ENCODE measurements at places on chromosomes 2 and 18.

- no peak for DNase-seq
Observed at GRCh38 chr2:101354420-101355311, 32.6 kb downstream of the CREG2 start.

DNA sequence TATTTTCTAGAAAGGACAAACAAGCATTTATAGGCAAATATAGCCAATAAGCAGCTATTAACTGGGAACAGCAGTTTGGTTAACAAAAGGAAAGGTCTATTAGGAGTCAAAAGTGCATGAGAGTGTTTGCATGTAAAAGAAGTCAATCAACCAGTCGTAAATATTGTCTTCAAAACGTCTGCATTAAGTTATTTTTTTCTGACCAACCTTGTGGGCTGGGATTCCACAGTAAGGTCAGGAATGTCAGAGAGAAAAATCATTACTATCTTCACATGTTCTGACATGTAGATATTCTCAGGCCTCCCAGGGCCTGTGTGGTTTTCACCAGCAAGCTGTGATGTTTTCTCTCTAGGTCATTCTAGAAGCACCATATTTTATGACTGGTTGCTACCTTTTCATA, 922.5 kb downstream of the SUCLG1 start:
- DNase-seq, result no peak

DNA sequence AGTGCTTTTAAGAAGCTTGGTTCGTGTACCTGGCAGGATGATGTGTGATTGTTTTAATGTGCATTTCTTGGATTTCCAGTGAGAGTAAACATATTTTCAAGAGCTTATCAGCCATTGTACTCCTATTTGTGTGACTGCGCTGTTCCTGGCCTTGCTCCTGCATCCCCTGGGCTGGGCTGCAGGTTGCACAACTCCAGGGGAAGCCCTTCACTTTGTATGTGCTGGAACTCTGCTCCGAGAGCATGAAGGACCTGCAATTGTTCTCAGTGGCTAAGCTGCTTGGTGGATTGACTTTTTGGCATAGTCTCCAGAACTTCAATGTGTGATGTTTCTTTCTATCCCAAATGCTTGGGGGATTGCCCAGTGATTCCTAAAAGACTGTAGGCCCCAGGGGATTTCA, 18.8 kb downstream of the ATP6V1C2 start:
- no peak for DNase-seq

GRCh38 chr2:119718501-119719260, 39.7 kb downstream of the TMEM177 start:
- no peak for DNase-seq

DNA sequence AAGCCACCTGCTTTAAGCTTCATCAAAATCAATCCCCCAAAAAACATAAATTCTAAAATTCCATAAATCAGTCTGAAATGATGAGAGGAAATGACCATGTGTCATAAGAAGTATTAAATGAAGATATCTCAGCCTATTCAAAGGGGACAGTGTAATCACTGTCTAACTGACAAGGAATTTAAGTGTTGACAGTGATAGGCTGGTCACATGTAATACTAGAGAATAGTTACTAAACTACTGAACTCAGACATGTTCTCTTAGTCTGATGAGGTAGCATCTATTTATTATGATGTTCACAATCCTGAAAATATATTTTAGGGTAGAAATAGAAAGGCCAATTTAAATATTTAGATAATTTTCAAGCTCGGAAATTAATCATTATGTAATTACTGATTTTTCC, 216.1 kb downstream of the L3MBTL4 start:
- no peak for DNase-seq

- no peak for DNase-seq
Observed at GRCh38 chr18:74040459-74041332, 106.9 kb downstream of the FBXO15 start.

- no peak for DNase-seq
Observed at GRCh38 chr2:151347906-151348305, 9.5 kb upstream of the TNFAIP6 start.

DNA sequence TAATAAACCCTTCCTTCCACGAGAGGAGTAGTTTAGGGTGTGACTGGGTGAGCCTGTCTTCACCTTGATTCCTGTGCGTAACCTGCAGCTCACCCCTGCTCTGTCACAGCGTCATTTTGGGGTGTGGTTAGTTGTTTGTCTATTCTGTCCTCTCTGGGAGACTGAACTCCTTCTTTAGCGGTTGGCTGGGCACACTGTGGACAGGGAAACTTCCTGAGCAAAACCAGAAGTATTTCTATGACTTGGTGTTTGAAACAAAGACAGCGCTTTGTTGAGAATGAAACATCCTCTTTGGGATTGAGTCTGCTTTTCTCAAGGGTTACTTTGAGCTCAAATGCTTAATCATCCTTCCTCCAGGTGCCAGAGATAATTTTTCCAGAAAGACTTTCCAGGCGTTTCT, 270.7 kb downstream of the HRH4 start:
- no peak for DNase-seq

DNA sequence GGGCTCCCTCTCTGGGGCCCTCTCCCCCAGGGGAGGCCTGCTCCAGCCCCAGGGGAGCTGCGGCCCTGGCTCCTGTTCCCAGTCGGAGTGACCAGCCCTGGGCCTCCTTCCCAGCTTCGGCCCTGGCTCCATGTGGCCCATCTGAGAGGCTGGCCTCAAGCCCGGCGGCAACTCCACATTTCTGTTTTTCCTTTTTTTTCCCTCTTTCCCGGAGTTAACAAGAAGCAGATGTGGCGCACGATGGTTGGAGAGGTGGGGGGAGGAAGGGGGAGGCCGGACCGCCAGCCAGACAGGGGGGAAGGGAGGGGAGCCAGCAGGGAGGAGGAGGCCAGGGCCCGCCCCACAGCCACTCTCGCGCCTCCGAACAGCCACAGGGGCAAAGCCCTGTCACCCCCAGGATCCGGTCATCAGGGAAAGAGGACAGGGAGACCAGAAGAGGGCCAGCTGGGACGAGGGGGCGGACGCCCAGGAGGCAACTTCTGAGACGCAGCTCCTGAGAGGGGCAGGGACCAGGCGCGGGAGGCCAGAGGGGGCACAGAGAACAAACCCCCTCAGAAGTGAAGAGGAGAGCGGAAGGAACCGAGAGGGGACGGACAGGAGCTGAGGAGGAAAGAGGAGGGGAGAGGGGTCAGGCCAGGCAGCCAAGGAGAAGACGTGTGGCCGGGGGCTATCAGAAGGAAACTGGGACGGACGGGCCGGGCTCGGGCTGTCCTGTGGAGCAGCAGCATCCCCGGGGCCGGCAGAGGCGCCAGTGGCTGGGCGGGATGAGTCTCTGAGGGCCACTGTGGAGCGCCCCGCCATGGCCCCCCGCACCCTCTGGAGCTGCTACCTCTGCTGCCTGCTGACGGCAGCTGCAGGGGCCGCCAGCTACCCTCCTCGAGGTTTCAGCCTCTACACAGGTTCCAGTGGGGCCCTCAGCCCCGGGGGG, at the start of gene EMILIN1:
TSS of gene EMILIN1 (plus strand) at position 349 of the 928 bp plus-strand sequence. CDS start at position 800, 451 bp downstream.
- DNase-seq, result no peak

DNA sequence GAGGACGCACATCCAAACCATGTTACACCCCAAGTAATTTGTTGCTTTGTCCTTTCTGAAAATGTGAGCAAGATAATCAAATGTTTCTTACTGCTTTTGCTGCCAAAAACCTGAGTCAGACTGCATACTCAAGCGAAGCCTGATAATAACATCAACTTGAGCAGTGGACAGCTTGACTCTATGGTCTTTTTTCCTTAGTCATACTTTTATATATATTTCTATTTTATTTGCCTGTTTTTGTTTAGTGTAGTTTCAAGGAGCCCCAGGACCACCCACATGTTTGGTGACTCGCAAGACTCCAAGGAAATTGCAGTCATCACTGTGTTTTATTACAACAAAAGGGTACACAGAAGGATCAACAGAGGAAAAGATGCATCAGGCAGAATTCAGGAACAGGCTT, 688.4 kb upstream of the PIK3C3 start:
- no peak for DNase-seq

DNA sequence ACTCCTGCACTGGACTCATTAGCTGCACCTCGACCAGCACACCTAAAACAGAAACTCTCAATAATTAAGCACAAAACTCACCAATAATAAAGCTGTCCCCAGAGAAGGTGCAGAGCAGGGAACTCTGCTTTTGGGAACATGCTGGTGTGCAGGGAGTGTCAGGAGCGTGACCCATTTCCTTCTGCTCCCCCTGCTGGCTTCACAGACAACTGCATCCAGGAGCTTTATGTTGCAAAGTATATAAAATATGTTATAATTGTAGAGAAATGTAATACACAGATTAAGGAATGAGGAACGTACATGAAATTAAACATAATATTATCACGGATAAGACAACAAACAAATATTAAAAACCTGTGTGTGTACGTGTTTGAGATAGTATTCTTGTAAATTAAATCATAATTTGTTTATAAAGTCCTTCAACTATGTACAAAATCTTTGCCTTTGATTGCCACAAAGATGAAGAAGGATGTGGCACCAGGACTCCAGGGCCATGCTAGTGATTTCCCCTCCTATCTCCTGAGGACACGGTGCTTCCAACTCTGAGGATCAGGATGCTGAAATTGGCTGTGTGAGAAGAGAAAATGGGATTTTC, 68.6 kb upstream of the MAL start:
- no peak for DNase-seq

- DNase-seq, result no peak
Observed at GRCh38 chr18:5106730-5107129, 90.3 kb downstream of the AKAIN1 start.

DNA sequence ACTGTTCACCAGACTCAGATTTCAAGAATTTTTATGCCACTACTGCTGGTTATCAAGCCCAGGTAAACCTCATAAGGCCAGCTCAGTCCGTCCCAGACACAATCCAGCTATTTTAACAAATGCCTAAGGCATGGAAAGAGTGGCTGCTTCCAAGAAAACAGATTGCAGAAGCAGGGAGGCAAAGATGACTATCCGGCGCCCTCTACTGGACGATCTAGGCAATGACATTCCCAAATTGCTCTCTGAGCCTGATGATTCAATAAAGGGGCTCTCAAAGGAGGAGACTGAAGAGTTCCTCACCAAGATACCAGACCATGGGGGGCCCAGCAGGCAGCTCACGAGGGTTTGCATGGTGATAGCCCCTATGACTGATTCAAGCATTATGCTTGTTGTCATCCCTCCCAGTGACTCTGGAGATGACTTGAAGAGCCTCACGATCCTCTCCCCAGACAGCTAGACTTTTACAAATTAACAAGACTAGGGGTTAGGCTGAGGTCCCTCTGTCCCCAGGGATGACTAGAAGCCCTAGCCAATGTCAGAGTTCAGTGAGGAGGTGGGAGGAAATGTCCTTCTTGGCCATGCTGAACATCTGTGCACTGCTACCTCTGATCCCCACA, 25.0 kb downstream of the SERPINB8 start:
- no peak for DNase-seq

- DNase-seq, result no peak
Observed at GRCh38 chr18:9065864-9066263, 36.6 kb upstream of the NDUFV2 start.

GRCh38 chr2:207139552-207139951, 26.2 kb downstream of the KLF7 start:
- DNase-seq, result no peak

DNA sequence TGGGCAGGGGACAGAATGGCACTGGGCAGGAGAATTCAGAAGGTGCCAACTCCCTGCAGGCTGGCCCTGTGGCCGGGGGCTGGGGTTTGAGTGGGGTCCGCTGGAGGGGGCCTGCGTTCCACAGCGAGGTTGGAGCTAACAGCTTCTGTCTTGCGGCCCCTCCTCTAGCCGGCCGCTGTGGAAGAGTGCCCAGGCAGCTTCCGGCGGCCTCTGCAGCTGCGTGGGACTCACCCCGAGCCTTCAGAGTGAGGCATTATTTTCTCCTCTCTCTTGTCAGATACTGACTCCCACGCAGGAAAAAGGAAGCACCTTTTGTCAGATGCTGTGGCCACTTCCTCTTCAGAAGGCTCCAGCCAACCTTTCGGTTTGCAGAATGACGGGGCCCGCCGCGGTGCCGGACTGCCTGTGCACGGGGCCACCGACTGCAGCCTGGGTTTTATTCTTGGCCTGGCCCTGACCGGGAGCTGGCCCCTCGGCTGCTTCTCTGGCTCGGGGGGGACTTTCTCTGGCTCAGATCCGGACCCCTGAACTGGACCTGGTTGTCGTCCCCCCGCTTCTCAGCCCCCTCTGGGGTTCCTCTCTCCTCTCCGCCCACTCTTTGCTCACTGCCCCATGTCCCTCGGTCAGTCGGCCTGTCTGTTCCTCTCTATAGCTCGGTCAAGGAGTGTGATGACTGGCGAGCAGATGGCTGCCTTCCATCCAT, 40.1 kb downstream of the ARHGAP25 start:
- no peak for DNase-seq

DNA sequence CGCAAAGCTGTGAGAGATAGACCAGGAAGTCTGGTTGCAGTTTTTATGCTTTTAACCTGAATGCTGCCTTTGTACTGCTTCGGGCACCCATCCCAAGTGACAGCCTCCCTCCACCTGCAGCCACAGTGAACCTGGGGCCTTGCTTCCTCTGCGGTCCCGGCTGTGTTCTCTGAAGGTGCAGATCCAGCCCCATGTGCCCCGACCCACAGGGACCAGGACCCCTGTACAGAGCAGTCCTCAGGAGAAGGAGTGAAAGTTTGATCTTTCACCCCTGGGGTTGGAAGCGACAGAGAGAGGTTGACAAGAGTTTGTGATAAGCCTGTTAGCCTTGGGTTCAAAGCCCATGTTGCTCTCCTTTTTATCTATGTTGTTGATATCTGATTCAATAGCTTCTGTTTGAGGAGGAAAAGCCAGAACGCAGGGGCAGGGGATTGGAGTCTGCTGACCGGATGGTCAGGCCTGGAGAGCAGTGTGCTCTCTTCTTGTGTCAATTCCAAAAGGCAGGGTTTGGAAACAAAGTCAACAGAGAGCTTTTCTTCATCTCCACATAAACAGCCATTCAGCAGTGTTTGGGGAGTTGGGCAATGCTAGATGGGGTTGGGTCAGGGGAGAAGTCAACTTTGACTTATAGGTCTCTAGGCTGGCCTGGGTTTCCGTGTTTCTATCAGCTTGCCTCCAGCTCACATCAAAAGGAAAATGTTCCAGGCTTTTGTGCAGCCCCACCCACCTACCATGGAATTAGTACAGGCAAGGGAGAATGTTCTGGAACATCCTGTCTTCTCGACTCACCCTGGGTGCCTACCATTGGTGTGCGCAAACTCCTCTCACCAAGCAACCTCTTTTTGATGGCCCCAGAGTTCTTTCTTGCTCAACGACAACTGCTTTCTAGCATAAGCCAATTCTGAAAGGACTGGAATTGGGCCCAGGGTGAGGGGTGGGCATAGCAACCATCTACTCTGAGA, 214.9 kb downstream of the ALPK2 start:
- no peak for DNase-seq

DNA sequence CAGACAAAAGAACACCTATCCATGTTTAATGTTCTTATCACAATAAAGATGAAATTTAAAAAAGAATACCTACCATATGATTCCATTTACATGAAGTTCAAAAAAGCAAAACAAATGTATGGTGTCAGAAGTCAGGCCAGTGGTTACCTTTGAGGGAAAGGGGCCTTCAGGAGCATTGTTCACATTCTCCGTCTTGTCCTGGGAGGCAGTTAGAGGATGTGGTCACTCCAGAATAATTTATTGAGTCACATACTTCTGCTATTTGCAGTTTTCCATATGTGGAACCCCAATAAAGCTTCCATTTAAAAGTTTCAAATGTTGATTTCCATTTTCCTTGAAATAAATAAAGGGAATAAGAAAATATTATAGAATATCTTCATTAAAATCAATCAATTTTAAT, 41.6 kb upstream of the POU3F3 start:
- DNase-seq, result no peak
